ENCODE measurements at places on chromosomes 3 and 15.
A peak's percentile ranks its signal among the peaks of the same experiment; 100 is the strongest.

DNA sequence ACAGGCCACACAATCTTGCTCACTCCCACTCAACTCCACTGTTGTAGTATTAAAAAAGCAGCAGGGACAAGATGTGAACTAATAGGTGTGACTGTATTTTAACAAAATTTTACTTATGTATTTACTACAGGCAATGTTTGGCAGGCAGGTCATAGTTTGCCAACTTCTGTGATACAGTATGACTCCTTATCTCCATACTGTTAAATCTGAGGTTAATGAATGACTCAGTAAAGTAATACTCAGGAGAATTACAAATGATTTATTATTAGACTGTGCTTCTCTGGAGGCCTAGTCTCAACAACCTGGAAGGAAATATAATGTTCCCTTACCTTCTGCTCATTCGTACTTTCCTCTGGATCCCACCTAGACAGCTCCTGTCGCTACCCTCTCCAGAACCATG lies 258.6 kb upstream of the KCNMB2 start:
- H3K27me3 ChIP-seq: no peaks in the 10 kb centered on the region
- H3K4me3 ChIP-seq: no peak overlapping the region
- H3K4me1 ChIP-seq: no peaks in the 10 kb centered on the region
- H3K36me3 ChIP-seq: no peaks in the 10 kb centered on the region
- DNase-seq: no peak

DNA sequence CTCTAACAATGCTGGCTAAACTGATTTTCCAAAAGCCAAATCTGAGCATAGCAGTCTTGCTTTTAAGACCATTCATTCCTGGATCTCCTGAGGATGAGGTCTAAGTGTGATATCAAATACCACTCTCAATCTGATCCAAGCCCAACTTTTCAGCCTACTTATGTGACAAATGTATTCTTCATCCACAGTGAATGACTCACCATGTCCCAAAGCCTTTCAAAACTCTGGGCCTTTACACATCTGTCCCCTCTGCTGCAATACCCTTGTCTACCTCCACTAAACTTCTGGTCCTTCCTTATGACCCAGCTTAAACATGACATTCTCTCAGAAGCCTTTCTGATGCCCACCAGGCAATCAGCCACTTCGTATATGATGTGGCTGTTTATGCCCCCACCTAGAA lies 4.6 kb downstream of the ANAPC13 start:
- H3K27me3 ChIP-seq: no peaks in the 10 kb centered on the region
- H3K4me3 ChIP-seq: no peak overlapping the region
- H3K4me1 ChIP-seq: peaks cover 8% of the 10 kb centered on the region

DNA sequence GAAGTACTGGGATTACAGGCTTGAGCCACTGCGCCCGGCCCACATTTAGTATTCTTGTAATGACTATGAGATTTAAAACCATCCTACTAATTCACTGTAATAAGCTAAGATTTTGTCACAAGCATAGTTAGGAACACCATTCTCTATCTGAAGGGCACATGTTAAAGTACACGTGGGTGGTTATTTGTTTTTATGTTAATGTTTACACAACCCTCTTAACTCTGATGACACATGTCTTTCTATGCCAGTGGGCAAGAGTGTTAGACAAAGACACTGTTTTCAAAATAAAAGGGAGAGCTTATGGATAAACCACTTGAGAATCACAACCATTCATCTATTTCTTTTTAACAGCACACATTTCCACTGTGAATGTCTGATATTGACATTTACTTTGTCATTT lies 537.6 kb upstream of the IL12A start:
- H3K4me3 ChIP-seq: no peak overlapping the region
- H3K27ac ChIP-seq: no peak overlapping the region
- no peak for DNase-seq
- no peaks in the 10 kb centered on the region for H3K4me1 ChIP-seq
- H3K27me3 ChIP-seq: no peaks in the 10 kb centered on the region
- no peaks in the 10 kb centered on the region for H3K36me3 ChIP-seq

DNA sequence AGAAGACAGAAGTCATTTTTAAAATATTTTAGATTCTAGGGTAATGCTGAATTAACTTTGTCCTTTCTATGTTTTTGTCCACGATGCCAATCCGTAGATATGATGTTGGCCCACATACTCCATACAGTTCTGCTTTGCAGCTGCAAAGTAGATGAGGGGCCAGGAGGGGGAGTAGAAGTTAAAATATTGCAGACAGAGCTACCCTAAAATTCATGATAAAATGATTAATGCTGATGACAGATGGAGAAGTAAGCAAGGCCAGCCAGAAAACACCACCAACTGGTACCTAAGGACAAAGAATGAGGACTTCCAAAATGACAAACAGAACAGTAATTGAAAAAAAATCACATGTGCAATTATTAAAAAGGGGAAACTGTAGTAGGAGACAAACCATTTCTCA lies 756.6 kb upstream of the ARPP21 start:
- H3K27ac ChIP-seq: peak overlapping the region; percentile 6
- no peaks in the 10 kb centered on the region for H3K36me3 ChIP-seq
- peak; percentile 80 for DNase-seq

- H3K27me3 ChIP-seq: no peaks in the 10 kb centered on the region
- DNase-seq: no peak
- H3K27ac ChIP-seq: no peak overlapping the region
- H3K4me1 ChIP-seq: no peaks in the 10 kb centered on the region
- H3K4me3 ChIP-seq: no peak overlapping the region
- no peaks in the 10 kb centered on the region for H3K36me3 ChIP-seq
Observed at GRCh38 chr3:58556001-58556400, 19.0 kb upstream of the ACOX2 start.

DNA sequence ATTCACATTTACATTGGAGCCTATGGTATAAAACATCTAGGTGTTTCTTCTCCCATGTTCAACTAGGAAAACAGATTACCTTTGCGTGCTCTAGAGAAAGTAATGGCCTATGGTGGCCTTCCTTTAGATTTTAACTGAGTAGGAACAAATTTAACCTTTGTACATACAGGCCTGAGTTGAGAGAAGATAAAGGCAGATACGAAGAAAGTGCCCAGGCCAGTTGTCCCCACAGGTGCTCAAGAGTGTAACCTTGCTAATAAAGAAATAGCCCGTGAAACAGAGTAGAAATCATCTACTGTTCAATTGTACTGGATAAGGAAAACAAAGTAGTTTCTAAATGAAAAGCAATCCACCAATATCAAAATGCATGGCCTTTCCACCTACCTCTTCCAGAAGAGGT lies 6.8 kb upstream of the TSC22D2 start:
- no peaks in the 10 kb centered on the region for H3K27me3 ChIP-seq
- H3K4me3 ChIP-seq: no peak overlapping the region
- H3K4me1 ChIP-seq: no peaks in the 10 kb centered on the region
- no peak for DNase-seq
- H3K36me3 ChIP-seq: no peaks in the 10 kb centered on the region

Measured in A673 (cell line).